ENCODE measurements at places on chromosomes 12 and 14.

DNA sequence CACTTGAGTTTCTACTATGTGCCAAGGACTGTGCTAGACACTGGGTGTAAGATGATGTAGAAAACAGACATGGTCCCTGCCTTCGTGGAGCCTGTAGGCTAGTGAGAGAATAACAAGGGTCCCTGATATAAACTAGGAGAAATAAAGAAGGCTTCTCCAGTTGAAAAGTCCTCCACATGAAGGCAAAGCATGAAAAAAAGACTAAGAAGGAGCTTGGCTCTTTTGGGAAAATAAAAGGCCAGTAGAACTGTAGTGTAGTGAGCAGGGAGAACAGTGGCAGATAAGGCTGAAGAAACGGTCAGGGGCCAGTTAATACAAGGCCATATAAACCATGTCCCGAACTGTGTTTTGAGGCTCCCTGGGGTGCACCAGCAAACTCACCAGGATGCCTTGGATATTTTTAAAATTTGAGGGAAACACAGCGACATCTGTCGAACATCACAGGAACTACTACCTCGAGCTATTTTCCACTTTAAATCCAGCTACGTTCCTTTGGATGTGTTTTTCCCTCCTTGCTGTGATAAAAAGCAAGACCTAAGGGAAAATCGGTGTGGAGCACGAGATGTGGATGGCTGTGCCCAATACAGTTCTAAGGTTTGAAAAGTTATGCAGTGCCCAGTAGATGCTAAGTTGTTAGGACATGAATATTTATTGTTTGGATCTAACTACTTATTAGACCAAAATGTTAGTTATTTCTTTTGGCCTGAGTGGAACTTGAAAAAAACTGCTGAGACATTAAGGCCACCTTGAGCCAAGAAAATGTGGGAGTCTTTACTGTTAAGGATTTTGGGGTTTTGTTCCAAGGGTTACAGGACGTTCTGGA, 8.5 kb upstream of the CFL2 start:
- peak; percentile 6 for DNase-seq

DNA sequence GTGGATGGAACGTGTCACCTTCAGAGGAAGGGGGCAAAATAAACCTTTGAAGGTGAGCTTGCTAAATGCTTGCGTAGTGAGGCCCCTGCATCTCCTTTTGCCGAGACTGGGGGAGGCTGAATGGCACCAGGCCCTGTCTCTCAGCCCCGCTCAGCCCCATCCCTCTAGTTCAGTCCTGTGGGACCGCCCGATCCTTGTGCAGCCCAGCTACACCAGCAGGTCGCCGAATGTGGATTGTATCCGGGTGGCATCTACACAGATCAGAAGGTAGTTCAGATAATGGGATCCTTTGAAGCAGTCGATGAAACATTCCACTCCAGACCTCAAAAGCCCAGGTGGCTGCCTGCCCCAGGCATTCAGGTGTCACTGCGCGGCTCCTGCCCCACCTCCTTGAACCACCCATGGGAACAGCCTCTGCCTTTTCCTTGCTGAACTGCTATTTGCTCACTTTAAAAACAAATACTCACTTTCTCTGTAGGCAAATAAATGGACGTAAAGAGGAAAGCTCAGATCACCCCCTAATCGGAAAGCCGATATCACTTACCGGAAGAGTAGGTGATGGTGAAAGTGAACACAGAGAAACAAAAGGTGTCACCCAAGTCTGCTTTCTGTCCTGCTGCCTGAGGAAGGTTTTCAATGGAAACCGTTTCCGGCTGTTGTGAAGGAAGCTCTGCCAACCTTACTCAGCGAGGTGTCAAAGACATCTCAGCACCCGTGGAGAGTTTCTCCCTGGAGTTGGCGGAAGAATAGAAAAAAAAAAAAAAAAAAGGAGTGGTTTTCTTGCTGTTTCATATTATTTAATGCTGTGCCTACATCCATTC, 100.3 kb upstream of the NCOR2 start:
- no peak for DNase-seq

DNA sequence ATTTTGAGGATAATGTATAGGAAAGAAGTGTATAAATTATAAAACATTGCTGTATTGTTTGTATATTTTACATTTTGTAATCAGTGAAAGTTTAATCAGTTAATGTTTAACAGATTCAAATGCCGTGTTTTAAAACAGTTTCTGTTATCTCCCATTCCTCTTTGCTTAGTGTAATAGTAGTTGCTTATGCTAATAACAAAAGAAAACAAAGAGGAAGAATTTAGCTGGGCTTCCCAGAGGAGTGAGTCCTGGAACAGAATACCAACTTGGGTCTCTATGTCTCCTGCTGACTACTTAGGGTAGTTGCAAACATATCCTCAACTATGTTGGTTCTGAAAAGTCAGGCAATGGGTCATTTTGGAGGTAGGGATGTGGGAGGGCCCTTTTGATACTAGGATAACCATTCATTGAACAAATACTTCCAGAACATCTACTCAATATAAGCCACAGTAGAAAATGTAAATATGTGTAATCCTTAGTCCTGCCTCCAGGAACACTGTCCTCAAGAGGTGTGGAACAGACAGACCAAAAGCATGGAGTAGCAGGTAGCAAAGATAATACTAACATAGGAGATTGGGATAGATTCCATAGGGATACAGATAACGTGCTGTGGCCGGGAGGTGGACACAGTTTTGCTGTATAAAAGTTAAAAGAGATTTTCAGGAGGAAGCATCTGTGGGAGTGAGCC, 36.1 kb upstream of the EVL start:
- no peak for DNase-seq

GRCh38 chr14:96780500-96780899, 16.7 kb upstream of the VRK1 start:
- no peak for DNase-seq

GRCh38 chr14:65574611-65575010, 162.1 kb downstream of the FUT8 start:
- DNase-seq, result no peak

- DNase-seq, result no peak
These were observed 411.4 kb upstream of the SOX5 start for GRCh38 chr12:24360907-24361306.

GRCh38 chr12:88036353-88036965, 7.3 kb upstream of the C12orf50 start:
- no peak for DNase-seq

GRCh38 chr12:5522432-5523335, 90.8 kb downstream of the NTF3 start:
- no peak for DNase-seq

DNA sequence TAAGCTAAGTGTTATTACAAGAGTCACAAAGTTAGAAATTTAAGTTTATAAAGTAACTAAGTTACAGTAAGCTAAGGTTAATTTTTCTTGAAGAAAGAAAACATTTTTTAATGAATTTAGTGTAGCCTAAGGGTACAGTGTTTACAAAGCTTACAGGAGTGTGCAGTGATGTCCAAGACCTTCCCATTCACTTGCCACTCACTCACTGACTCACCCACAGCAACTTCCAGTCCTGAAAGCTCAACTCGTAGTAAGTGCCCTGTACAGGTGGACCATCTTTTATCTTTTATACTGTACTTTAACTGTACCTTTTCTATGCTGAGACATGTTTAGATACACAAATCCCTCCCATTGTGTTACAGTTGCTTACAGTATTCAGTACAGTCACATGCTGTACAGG, 60.9 kb upstream of the TMEM263 start:
- DNase-seq, result no peak

GRCh38 chr14:67426983-67427606, 15.1 kb upstream of the PLEK2 start:
- DNase-seq, result peak; percentile 52

DNA sequence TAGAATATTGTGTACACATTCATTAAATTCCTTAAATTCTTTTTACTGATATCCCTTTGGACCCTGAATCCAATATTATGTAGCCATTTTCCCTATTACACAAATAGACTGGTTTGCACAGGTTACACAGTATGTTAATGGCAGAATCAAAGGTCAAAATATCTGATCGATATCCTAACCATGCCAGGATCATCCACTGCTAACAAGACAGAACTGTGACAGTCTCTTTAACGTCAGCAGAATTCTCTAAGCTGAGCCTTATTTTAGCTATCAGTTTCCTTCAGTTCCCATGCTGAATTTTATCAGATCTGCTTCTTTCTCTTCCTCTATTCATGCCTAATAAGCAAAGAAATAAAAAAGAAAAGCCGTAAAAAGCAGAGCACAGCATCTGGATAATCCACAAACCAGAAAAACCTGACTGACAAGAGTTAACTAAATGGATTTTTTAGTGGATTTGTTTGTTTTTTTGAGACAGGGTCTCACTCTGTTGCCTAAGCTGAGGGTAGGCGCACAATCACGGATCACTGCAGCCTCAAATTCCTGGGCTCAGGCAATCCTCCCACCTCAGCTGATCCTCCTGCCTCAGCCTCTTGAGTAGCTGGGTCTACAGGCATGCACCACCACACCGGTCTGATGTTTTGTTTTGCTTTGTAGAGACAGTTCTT, 130.4 kb downstream of the PAWR start:
- no peak for DNase-seq

DNA sequence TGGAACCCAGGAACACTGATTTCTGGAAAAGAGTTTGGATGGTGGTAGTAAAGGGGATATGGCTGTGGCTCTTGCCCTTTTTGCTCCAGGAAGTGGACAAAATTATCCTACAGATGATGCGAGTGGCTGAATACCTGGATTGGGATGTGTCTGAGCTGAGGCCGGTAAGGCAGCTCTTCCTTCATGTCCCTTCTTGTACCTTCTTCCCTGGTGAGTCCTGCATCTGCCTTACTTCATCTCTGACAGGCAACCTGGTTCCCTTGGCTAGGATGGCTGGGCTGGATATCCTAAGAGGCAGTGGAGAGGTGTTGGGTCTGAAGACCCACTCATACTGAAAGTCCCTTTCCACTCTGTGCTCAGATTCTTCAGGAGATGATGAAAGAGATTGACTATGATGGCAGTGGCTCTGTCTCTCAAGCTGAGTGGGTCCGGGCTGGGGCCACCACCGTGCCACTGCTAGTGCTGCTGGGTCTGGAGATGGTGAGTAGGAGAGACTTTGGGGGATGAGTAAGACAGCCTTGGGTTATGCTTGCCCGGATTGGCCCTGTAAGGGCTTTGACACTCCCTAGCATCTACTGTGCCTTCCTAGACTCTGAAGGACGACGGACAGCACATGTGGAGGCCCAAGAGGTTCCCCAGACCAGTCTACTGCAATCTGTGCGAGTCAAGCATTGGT, 8.0 kb downstream of the DGKA start:
- no peak for DNase-seq

DNA sequence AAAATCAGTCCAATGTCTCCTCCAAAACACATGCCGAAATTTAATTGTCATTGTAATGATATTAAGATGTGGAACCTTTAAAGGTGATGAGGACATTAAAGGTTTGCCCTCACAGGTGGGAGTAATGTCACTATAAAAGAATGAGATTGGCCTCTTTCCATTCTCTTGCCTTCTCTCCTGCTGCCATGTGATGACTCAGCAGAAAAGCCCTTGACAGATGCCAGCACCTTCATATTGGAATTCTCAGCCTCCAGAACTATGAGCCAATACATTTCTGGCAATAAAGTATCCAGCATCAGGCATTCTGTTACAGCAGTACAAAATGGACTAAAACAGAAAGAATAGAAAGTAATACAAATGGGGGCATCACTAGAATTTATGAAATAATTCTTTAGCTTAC, 609.7 kb downstream of the SLC16A7 start:
- no peak for DNase-seq

- DNase-seq, result no peak
These were observed 106.3 kb downstream of the PTPRO start for GRCh38 chr12:15428632-15429031.

- DNase-seq, result peak; percentile 97
These were observed 19.3 kb upstream of the KCNH3 start for GRCh38 chr12:49519574-49519936.

- DNase-seq, result no peak
These were observed 8.1 kb upstream of the CLMN start for GRCh38 chr14:95327558-95328374.

DNA sequence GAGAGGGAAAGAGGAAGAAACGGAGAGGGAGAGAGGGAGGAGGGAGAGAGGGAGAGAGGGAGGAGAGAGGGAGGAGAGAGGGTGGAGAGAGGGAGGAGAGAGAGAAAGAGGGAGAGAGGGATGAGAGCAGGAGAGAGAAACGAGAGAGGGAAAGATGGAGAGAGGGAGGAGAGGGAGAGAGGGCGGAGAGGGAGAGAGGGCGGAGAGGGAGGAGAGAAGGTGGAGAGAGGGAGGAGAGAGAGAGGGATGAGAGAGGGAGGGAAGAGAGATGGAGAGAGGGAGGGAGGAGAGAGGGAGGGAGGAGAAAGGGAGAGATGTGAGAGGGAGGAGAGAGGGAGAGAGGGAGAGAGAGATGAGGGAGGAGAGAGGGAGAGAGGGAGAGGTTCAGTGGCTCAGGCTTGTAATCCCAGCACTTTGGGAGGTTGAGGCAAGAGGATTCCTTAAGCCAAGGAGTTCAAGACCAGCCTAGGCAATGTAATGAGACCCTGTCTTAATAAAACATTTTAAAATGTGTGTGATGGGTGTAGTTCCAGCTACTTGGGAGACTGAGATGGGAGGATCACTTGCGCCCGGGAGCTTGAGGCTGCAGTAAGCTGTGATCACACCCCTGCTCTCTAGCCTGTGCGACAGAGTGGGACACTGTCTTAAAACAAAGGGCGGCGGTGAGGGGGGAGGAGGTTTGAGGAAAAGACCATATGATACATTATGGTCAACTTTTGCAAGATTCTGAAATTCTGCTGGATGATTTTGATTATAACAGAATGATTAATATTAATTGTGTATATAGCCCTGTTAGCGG, 21.3 kb upstream of the SNRPF start:
- DNase-seq, result no peak

DNA sequence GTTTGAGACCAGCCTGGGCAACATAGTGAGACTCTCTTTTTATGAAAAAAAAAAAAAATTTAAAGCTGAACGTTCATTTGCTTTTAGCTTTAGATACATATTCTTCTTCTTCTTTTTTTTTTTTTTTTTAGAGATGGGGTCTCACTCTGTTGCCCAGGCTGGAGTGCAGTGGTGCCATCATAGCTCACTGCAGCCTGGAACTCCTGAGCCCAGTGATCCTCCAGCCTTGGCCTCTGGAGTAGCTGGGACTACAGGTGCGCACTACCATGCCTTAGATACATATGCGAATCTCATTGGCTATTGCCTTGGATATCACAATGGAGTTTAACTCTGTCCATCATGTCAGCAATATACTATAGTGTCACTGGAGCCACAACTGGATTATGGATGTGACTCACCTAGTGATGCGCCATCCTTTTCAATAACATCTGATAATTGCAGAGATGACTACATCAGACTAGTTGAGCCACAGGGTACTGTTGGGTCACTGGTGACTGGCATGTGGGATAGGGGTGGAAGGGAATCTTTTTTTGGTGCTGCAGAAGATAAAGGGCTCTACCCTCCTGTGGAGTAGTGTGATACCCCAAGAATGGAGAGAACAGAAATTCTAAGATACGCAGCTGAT, 2.7 kb upstream of the ADIPOR2 start:
- DNase-seq, result no peak

GRCh38 chr14:30756594-30756993, 117.8 kb upstream of the COCH start:
- no peak for DNase-seq

- no peak for DNase-seq
These were observed 40.6 kb downstream of the SUPT16H start for GRCh38 chr14:21343035-21343794.

GRCh38 chr14:75306927-75307699, 28.5 kb downstream of the FOS start:
- DNase-seq, result peak; percentile 61

- no peak for DNase-seq
These were observed 1.0 kb downstream of the HOMEZ start for GRCh38 chr14:23284654-23285529.

All from NCI-H524 treated with DMSO at 0.1 percent for 48 hours (cell line).